ENCODE measurements at places on chromosomes 16 and 17.

GRCh38 chr17:33950061-33950460 is 305.0 kb upstream of the CCL2 start:
- no peak for DNase-seq

- DNase-seq: no peak
These were observed 6.1 kb downstream of the CA7 start for GRCh38 chr16:66850115-66850815.

GRCh38 chr16:14071576-14072271 is 605 bp downstream of the MRTFB start:
- DNase-seq: no peak

GRCh38 chr17:58918072-58918471 is 162.4 kb downstream of the PPM1E start:
- DNase-seq: no peak

- no peak for DNase-seq
These were observed 14.8 kb downstream of the TRAF4 start for GRCh38 chr17:28758411-28759121.

DNA sequence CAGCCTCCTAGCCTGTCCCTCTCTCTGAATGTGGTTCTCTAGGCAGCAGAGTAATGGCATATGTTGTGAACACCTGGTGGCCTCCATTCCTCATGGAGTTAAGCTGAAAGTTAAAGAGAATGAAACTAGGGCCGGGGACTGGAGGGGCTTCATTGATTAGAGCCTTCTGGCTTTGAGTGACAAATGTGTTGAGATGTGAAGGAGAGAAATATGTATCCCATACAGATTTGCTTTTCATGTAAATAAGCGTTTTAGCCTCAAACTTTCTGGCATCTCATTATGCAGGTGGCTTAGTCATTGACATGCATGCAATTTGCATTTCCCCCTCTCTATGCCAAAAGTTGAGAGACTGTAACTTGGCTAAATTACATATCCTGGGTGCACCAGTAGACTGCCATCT is 537.7 kb upstream of the EEF2KMT start:
- no peak for DNase-seq

DNA sequence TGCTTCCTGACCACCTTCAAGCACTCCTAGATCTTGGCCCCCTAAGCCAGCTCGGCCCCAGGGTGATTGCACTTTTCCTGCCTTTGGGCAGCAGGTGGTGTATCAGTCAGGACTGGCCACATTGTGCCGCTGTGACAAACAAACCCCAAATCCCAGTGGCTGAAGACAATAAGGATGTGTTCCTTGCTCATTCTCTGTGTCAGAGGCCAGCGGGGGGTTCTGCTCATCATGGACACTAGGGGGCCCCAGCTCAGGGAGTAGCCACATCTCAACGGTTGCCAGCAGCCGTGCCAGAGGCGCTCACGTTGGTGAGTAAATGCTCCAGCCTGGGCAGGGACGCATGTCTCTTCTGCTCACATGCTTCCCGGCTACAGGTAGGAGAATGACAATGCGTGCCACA is 60.4 kb downstream of the ZDHHC7 start:
- peak; percentile 48 for DNase-seq

GRCh38 chr17:55341432-55341831 is 76.7 kb downstream of the HLF start:
- no peak for DNase-seq

DNA sequence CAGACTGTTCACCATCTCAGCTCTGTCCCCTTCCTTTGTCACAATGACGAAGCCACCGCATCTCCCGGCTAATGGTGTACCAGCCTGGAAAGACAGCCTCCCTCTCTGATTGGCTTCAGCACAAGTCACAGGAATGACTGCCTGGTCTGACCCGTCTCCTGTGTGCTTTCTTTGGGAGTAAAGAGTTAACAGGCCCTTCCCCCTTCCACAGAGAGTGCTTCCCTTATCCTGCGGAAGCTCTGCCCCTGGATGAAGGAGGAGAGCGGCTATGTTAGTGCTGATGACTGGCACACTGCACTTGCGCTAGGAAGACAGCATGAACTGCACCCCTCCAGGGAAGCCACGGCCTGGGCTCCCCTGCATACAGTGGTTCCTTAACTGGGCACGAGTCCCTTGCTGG is 11.3 kb downstream of the USB1 start:
- DNase-seq: no peak

GRCh38 chr17:72479113-72479512 is 358.3 kb downstream of the SOX9 start:
- no peak for DNase-seq

GRCh38 chr17:74117999-74118421 is 85.5 kb upstream of the RPL38 start:
- no peak for DNase-seq

DNA sequence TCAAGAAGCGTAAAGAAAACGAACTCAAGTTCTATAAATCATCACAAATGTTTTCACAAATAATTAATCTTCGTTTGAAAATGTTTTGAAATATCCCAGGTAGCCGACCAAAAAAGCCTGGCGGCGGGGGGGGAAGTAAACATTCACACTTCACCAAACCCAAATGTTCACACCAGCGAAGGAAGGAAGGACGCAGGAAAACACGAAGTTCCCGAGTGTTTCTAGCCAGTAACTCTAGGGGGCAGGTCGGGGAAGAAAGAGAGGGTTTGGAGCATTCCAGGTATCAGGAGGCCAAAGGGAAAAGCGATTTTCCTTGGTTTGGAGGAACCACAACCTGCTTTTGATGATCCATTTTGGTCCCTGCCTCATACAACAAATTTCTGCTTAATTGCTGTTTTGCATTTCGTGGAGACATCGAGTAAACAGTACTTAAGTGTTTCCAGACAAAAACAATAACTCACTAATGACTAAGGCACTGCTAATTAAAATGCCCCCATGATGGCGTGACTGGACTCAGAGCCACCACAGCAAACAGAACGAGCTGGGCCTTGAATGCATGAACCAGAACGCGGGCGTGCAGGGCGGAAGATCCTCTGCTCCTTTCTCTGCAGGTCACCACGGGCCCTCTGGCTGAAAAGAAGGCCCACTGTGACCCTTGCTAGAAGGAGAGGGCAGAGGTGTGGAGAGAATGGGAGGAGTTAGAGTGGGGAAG is 16.6 kb downstream of the ZFHX3 start:
- no peak for DNase-seq

DNA sequence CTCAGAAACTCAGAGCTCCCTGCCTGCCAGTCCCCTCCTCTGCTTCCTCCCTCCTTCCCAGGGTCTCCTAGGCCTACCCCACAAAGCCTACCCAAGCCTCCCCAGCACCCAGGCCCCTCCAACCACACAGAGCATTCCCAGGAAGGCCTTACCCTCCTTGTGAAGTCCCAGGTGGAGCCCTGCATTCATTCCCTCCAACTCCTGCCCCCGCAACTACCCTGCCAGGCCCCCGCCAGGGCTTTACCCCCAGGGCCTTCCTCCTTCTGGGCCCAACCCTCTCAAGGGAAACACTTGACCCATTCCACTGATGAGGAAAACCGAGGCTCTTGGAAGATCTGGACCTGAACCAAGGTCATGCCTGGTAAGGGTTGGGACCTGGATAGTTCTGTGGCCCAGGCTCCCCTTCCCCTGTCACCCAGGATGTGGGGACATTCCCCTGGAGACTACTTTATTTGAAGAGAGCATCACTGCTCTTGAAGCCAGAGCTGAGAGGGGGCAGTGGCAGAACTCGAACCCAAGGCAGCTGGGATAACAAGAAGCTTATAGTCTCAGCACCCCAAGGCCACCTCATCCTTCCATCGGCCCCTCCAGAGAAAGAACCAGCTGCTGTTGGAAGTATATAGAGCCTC is 12.5 kb downstream of the PLLP start:
- DNase-seq: no peak

DNA sequence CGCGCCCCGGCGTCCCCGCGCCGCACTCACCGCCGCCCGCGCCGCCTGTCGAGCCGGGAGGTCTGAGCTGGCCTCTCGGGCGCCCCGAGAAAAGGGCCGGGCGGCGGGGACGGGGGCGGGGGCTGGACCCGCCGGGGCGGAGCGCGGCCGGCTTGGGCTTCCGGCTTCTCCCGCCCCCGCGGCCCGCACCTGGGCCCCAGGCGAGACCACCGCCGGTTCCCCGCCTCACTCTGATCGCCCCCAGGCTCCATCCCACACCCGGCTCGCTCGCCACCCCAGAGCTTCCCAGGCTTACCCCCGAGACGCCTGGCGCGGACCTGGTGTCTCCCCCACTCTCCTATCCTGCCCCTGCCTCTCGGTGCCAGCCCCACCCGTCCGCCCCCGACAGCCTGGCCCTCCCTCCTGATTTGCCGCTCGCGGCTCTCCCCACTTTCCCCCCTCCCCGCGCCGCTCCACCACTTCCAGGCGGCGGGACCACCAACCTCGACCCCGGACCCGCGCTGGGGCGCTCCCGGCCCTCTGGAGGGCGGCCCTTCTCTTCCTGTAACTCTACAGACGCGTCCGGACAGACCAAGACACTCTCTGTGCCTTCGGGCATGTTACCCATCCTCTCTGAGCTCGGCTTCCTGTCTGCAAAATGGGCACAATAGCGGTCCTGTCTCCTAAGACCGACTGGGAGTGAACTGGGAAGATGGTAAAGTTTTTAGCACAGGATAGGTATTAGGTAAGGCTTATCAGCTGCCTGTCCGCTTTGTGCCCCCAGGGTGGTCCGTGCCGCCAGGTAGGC is at the start of gene LITAF:
TSS of gene LITAF (minus strand) at position 64 of the 787 bp plus-strand sequence. CDS start 30,189 bp downstream, outside the sequence.
- DNase-seq: peak; percentile 70

DNA sequence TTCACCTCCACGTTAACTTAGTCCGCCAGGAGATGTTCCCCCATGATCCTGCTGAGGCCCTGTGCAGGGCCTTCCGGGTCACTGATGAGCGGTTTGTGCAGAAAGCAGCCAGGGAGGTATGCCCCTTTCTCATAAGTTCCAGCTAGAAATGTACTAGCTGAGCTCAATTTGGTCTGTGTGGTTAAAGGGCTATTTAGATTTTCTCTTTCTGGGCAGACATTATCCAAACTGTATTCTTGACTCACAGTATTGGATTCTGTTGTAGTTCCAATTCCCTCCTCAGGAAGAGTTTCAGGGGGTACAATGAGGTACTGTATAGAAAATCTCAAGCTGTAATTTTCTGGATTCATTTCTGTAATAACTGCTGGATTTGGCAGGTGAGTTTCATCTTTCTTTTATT is 137.1 kb downstream of the TRIM37 start:
- no peak for DNase-seq

- no peak for DNase-seq
These were observed 82.8 kb downstream of the SNX29 start for GRCh38 chr16:12059216-12059769.

- DNase-seq: no peak
These were observed 127.3 kb downstream of the KATNIP start for GRCh38 chr16:27677263-27677662.

DNA sequence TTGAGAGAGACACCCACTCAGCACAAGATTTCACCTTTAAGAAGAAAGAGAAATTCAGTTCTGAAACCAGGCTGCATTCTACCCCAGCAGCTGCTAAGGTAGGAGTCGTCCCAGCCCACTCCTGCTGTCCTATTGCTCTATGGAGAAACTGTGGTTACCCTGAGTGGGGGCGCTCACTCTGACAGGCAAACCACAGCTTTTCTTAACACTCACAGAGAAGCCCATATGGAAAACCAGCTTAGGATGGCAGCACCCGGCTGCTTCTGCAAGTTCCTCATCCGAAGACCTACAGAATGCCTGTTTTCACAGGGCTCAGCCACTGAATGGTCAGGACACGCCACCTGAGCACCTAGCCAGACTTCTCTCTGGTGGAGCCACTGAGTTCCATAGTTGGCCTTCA is 7.5 kb downstream of the ATP5PD start:
- no peak for DNase-seq

DNA sequence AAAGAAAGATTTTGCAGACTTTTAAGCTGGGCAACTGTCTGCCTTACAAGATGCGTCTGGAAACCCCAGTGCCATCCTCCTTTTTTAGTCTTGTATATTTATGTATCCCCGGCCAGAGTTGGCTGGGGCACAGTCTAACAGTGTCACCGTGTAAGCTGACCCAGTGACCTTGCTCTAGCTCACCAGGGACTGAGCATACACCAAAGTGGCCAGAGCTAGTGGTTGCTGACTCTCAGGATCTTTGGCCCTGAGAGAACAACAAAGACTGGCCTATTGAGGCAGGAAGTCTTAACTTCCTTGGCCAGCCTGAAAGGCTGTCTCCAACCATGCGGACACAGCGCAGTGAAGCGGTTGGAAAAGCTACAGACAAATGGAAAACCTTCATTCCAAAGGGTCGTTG is 745.2 kb downstream of the WWOX start:
- no peak for DNase-seq

GRCh38 chr16:1413684-1414531 is 596 bp downstream of the UNKL start:
- DNase-seq: peak; percentile 53

GRCh38 chr16:68800257-68800875 is 43.0 kb upstream of the TANGO6 start:
- peak; percentile 71 for DNase-seq

DNA sequence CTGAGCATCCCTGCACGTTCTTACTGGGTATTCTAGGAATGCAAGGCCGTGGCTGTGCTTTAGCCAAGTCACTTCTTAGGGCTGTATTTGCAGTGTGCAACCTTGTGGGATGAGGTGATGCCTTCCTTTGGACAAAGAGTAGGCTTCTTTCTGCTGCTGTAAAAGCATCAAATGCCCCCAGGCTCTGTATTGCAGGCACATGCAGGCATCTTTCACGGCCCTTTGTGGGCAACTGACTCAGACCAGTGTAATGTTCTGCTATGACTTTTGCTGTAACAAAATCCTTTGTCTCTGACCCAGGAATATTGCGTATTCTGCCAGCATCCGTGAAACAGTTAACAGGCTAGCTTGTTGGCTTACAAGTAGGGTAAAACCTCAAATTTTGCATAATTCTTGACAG is 30.9 kb upstream of the GCSH start:
- no peak for DNase-seq

DNA sequence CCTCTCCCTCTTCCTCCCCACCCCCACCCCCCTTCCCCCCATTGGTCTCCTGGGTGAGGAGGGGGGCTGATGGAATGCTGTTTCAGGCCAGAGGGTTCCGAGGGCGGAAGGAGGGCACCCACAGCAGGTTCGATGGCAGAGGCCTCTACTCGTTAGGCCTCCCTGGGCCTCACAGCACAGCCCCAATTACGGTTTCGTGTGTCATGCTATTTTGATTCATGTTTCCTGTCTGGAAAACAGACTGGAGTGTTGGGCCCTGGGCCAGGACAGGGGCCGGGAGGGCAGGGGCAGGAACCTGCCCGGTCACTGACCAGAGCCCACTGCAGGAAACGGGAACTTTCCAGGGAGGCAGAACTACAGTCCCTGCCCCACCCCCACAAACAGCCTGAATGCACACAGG is 138.2 kb downstream of the C16orf95 start:
- DNase-seq: no peak

All from CD4-positive, CD25-positive, alpha-beta regulatory T cell (primary cell).